Cortex of kidney (tissue), 1 donor: ENCODE measurements at places on chromosomes 6 and 20.

- no peak for DNase-seq
Measured at GRCh38 chr6:39170389-39170788, 55.4 kb upstream of the SAYSD1 start.

GRCh38 chr6:157400676-157401075 is 19.7 kb downstream of the ZDHHC14 start:
- DNase-seq, result no peak

GRCh38 chr6:1672379-1672778 is 62.7 kb downstream of the FOXC1 start:
- DNase-seq, result no peak

DNA sequence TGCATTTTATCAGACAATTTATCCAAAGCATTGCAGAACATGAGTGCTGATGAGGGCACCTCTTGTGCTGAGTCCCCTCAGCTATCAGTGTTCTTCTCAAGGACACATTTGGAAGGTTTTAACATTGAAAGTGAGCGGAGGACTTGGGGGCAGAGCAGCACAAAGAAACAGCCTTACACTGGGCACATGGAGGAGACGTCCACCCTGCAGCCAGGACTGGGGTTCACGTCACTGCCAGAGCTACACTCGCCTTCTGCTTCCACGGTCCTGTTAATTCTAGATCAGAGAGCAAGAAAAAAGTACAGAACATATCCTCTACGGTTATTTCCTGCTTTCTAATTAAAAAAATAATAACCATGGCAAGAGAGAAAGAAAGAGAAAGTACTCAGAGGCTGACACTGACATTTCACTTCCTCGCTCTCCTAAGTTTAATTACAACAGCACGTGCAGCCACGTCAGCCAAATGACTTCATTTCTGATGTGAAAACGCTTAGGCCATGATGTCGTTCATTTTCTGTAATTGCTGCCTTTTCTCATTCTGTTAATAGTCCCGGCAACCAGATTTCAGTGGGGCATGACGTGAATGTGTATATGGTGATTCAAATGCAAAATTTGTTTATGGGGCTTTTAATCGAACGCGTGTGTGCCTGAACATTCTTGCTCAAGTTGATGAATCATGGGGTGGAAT is 5.1 kb downstream of the PRND start:
- DNase-seq, result no peak

GRCh38 chr20:32979201-32979998 is 24.8 kb downstream of the SUN5 start:
- DNase-seq, result no peak

DNA sequence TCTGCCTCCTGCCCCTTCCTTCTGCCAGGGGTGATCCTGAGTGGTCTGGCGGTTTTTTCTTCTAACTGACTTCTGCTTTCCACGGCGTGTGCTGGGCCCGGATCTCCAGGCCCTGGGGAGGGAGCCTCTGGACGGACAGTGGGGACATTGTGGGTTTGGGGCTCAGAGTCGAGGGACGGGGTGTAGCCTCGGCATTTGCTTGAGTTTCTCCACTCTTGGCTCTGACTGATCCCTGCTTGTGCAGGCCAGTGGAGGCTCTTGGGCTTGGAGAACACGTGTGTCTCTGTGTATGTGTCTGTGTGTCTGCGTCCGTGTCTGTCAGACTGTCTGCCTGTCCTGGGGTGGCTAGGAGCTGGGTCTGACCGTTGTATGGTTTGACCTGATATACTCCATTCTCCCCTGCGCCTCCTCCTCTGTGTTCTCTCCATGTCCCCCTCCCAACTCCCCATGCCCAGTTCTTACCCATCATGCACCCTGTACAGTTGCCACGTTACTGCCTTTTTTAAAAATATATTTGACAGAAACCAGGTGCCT is 10.2 kb downstream of the SLC29A1 start:
- DNase-seq, result no peak

- DNase-seq, result no peak
Measured at GRCh38 chr6:37142050-37142614, 27.8 kb upstream of the PIM1 start.

- no peak for DNase-seq
Measured at GRCh38 chr6:26032340-26033084, 54.7 kb upstream of the HFE start.

DNA sequence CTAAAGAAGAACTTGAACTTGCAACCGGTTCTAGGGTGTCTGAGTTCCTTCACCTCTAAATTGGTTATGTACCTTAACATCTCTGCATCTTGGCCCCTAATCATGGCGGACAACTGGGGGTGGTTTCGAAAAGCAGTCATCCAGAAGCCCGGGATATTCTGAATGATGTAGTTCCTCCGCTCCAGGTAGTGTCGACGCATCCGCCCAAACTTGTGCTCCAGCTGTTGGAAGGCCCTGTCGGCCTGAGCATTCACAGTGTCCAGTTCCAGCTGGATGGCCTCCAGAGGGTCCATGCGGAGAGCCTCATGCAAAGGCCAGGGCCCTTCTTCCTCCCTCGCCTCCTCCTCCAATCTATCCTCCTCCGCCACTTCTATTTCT is 887 bp downstream of the TSPYL1 start:
- DNase-seq, result no peak

GRCh38 chr6:15184441-15184861 is 61.4 kb upstream of the JARID2 start:
- no peak for DNase-seq

GRCh38 chr20:59816146-59816738 is 117.2 kb downstream of the SYCP2 start:
- DNase-seq, result no peak

- DNase-seq, result no peak
Measured at GRCh38 chr6:45378334-45378926, 696 bp upstream of the SUPT3H start.

- DNase-seq, result no peak
Measured at GRCh38 chr20:24633521-24633920, 164.1 kb downstream of the SYNDIG1 start.

DNA sequence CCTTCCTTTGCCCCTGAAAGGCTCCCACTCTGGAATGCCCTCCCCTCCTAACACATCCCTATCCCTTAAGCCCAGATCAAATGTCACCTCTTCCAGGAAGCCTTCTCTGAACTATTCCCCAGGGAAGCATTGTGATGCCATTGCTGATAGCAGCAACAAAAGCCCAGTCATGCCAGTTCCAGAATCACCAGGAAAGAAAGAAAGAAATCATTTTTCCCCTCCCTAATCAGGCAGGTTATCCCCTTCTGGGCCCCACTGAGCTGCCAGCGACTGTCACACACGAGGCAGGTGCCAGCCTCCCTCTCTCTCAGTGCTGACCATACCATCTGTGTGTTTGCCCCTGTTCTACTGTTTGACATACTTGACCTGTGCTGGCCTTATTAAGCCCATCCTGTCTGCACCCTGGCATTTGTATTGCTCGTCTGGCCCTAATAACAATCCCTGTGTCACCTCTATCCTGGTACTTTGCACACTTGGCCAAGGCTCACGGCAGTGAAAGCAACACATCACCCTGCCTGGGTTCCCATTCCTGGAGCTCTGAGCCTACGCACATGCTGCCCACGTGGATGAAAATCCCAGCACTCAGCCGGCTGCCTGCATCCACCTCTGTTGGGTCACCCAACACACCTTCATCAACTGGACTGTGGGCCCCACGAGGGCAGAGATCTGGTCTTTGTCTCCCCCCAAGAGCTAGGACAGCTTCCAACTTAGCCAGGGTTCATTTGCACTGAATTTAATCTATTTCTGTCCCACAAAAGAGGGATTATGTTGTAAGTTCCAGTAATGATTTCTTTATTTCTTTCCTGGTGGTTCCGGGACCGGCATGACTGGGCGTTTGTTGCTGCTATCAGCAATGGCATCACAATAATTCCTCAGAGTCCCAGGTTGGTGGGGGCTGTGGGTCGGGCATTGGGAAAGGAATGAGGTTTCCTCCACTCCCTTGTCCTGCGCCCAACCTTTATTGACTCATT is 5.3 kb upstream of the BPIFB1 start:
- DNase-seq, result no peak

DNA sequence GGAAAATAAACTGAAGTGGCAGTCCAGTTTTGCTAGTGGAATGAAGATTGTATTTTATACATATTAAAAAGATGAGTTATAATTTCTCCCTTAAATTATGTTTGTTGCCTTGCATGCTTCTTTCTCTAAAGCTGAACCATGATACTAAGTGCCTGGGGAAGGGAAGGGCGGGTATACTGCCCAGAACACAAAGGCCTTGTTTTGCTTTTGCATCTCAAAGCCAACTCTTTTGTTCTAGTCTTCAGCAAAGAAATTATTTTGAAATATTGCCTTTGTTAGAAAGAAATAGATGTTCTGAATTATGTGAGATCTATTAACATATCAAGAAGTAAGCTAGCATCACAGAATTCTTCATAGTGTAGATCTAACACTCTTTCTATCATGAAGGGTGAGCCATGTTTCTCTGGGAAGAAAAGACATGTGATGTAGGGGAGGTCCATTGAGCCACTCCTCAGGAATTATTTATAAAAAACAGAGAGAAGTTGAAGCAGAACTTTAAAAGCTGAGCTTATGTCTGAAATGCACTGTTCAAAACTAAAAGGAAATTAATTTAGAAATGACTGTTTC is 108.4 kb downstream of the RIMS1 start:
- DNase-seq, result no peak

GRCh38 chr6:111711984-111712752 is 106.5 kb upstream of the TRAF3IP2 start:
- no peak for DNase-seq

DNA sequence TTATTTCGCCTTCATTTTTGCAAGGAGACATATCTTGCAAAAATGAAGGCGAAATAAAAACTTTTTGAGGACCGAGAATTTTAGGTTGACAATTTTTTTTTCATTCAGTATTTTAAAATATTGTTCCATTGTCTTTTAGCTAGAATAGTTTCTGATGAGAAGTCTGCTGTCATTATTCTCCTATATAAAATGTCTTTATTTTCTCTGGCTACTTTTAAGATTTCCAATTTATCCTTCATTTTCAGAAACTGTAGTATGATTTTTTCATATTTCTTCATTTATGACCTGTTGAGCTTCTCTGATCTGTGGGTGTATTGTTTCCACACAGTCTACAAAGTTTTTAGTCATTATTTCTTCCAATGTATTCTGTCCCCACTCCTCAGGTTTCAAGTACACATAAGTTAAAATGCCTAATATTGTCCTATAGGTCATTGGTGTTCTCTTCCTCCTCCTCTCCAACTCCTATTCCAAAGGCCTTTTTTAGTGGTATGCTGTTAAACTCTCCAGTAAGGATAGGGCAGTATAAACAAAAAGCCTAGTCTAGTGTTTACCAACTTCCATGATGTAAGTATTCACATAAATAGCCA is 15.7 kb downstream of the AHI1 start:
- DNase-seq, result no peak

DNA sequence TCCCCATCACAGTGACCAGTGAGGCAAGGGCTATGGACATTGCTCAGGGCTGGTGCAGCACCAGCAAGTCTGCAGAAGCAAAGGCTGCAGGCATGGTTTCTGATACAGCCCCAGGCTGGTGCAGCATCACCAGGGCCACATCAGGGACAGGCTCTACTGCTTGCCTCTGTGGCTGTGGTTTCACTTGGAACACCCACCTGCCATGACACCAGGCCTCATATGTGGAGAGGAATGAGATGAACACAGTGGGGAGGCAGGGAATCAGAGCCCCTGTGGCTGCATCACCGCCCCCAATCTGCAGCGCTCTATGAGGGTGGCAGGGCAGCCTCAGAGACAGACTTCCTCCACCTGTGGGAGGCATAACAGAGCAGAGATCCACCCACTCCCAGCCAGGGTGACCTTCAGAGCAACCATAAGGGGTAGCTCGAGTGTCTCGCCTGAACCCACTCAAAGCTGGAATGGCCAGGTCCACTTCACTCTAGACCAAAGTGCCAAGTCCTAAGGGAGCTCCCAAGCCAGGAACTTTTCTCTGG is 7.9 kb downstream of the RING1 start:
- DNase-seq, result no peak

DNA sequence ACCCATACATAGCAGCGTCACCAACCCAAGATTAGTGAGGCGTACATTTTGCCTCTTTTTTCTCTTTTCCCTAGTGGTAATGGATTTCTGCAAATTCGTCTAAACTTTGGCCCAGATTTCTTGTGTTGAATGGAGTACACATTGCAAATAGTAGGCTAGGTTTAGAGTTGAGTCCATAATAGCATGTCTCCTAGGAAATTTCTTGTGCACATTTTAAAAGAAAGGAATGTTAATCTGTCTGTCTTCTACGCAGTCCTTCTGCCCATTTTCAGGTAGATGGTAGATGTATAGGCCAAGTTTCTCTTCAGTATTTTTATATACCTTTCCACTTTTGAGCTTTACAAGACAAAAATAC is 15.7 kb downstream of the TAB2 start:
- no peak for DNase-seq

DNA sequence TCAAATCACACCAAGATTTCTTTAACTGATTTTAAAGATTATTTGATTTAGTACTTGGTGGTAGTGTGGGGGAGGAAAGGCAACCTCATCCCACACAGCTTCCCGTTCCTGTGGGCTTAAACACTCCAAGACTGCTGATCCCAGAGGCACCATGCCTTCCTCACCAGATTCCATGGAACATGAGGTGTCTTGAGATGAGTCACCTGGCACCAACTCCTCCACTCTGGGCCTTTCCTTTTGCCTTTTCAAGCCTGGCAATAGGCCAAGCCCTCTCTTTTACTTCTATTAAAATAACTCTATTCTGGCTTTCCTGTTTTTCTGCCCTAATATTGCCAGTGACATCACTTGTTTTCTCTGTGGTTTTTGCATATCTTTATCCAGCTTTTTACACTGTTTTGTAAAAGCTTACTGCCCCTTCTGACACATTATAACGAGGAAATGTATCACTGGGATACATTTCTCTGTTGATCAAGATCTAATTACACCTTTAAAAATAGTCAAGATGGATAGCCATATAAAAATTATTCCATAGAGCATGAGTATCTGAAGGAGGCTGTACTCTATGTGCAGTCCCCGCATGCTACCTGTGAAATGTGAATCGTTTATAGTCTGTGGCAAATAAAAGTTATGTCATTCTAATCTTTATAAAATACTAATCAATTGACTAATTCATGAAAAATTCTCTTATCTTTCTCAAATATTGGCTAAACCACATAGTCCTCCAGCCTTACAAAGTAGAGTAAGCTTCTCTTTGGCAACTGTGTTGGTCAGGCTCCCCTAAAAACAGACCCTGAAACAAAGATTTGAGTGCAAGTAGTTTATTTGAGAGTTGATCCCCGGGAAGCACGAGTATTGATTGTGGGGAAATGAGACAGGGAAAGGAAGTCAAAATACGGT is 257.8 kb upstream of the KCNQ5 start:
- DNase-seq, result no peak

GRCh38 chr6:41966961-41967311 is 25.3 kb upstream of the CCND3 start:
- DNase-seq, result no peak
